Kidney (tissue), 22 donors: ENCODE measurements at places on chromosomes 4 and X. TPM values are rescaled to one million over a fixed set of nuclear protein-coding genes. Genes with fewer than 3 reads are reported as not detected.

ADAD1 gene
- polyA plus RNA-seq: not detected

SLC9B1 gene
- 0.52 TPM for polyA plus RNA-seq

SFRP2 gene
- polyA plus RNA-seq: not detected

KLHL4 gene
- 0.49 TPM for polyA plus RNA-seq

UGT2B11 gene
- polyA plus RNA-seq: not detected

PARM1 gene
- polyA plus RNA-seq: 42.9 TPM

SPATA4 gene
- 0.82 TPM for polyA plus RNA-seq

CBLL2 gene
- not detected for polyA plus RNA-seq

DNA sequence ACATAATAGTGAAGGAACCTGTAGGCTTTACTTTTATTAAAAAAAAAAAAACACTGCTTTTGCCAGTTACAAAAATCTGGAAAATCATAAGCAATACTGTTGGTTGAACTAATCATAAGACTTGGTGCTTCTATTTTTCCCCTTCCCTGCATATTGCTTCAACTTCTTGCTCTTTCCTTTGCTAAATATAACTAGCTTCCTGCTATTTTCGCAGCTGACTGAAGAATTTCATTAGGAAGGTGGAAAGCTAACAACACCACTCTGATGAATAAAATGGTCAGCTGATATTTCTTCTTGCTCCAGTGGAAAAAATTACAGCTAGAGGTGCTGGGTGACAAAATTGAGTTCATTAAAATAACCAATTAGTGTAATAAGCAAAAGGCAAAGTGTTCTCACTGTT, 39.3 kb downstream of the MEPE start:
- DNase-seq: no peak

- no peak for DNase-seq
Measured at GRCh38 chrX:46722742-46723568, 36.0 kb downstream of the SLC9A7 start.

- no peak for DNase-seq
Measured at GRCh38 chrX:14389682-14390081, 139.7 kb upstream of the GLRA2 start.

DNA sequence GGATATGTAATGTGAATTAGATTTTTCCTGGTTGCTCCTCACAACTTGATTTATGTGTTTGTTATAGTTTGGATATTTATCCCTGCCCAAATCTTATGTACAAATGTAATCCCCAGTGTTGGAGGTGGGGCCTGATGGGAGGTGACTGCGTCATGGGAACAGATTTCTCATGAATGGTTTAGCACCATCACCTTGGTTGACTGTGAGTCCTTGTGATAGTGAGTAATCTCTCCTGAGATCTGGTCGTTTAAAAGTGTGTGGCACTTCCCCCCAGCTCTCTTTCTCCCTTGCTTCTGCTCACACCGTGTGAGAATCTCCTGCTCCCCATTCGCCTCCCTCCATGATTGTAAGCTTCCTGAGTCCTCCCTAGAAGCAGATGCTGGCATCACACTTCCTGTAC, 2.2 kb downstream of the MID2 start:
- no peak for DNase-seq

GRCh38 chr4:88823058-88823919, 125.7 kb upstream of the NAP1L5 start:
- DNase-seq: peak; percentile 97

DNA sequence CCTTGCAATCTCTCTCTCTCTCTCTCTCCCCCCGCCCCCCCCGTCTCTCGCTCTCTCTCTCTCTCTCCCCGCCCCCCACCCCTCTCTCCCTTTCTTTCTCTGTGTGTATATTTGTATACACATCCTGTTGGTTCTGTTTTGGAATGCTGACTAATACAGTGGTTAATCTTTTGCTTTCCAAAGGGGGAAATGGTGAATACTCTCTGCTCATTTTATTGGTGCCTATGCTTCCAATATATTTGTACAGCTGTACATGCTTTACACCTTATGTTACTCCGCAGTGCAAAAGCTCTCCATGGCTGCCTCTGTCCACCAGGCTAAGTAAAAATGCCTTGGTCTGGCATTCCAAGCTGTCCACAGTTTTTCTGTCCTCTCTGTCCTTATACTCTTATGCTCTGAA, 158.8 kb downstream of the RBMX2 start:
- no peak for DNase-seq

DNA sequence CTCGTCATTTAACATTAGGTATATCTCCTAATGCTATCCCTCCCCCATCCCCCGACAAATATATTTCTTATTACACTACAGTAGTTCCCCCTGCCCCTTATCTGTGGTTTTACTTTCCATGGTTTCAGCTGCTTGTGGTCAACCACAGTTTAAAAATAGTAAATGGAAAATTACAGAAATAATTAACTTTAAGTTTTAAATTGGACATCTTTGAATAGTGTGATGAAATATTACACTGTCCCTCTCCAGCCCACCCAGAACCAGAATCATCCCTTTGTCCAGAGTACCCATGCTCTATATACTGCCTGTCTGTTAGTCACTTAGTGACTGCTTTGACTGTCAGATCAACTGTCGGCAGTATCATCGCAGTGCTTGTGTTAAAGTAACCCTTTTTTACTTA, 47.4 kb upstream of the VEGFC start:
- DNase-seq: no peak

GRCh38 chr4:90445380-90445779, 318.2 kb downstream of the CCSER1 start:
- DNase-seq: no peak

DNA sequence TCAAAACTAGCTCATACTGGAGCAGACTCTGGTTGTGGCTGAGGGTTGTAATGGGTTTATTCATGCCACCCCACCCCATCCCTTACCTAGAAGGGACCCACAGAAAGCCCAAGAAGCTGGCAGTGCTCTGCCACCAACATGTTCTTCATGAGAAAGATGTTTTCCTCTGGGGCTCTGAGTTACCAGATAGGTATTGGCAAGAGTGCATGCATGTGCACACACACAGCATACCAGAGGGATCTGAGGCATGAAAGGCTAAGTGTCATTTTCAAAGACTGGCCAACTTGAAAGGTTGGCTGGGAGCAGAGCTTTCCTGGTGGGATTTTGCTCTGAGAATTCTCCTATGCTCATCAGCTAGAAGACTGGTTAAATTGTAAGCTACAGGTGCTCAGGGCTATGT, 65.2 kb downstream of the PHOX2B start:
- DNase-seq: peak; percentile 30

GRCh38 chr4:56821381-56822243, at the start of gene SPINK2:
Gene SPINK2, minus strand, starts transcription at chr4:56821701. Its CDS starts 39 bp downstream, at chr4:56821662.
- peak; percentile 67 for DNase-seq

DNA sequence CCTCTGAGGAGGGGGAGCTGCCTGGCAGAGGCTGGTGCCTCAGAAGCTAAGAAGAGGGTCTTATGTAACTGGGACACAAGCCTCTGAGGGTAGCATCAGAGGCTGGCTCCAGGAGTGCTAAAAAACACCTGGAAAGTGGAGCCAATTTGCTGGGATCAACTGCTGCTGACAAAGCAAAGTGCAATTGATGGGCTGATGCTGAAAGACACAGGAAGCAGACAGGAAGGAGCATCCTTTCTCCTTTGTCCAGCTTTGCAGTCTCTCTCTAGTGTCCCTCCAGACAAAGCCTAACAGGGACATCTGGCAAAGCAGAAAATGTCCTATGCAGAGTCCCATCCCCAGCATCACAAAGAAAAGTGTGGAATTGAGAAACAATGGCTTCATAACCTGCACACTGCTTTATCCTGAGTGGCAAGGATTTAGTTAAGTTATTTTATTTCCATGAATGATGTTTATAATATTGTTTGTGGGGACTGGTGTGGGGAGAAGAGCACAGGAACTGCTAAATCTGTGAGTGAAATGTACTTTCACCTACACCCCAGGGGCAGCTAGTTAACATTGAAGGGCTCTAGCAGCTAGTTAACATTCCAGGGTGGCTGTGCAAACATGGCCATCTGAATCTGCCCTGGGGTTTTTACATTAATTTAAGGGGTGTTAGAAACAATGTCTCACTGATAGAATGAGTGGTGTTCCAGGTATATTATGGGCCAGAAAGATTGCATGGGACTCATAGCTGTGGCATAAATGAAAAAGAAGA, 25.6 kb upstream of the MBTPS2 start:
- no peak for DNase-seq

GRCh38 chr4:1557221-1557597, 126.9 kb downstream of the FAM53A start:
- DNase-seq: no peak

DNA sequence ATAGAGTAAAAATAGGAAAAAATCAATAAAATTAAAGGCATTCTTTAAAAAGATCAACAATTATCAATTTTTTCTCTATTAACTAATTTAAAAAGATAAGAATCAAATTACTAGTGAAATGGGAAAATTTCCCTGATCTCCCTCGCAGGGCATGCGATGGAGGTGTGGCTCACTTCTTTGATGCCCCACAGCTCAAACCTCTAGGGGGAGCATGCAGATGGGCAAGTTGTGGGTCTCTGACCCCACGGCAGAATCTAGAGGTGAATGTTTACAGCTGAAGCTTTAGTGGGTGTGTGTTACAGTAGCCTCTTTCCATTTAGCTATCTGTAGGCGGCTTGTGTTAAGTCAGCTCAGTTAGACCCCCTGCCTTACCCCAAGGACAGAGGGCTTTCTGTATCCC, 1348.8 kb downstream of the PCDH18 start:
- DNase-seq: no peak

DNA sequence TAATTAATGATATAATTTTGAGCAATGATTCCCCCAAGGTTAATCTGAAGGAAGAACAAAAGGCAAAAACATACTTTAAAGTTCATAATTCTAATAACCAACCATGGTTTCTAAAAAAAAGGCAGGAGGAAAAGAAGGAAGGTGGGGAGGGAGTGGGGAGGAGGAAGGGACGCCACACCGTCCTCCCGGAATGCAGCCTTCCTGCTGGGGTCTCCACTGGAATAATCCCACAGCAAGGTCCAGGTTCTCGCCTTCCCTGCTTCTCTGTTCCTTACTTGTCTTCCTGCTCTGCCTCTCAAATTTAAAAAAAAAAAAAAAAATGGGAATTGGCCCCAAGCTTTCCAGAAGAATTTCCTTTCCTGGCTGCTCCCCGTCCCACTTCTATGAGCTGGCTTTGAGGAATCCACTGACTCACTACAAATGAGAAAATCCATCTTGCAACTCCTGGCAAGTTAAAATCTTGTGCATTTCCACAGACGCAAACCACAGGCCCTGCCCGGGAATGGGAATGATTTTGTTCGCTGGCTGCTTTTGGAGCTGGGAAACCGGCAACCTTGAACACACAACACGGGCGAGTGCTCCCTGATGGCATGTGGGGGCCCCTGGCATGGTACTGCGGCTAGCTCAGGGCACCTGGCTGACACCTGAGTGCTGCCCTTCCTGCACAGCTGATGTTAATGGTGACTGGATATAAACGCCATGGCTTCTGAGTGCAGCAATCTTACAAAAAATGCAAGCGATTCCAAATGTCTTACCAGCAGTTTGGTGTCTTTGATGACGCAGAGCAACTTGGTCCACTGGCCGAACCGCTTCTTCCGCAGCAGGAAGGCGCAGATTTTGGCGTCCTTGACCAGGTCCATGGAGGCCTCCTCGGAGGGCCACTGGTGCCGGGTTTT, 97.0 kb downstream of the AFAP1 start:
- no peak for DNase-seq

DNA sequence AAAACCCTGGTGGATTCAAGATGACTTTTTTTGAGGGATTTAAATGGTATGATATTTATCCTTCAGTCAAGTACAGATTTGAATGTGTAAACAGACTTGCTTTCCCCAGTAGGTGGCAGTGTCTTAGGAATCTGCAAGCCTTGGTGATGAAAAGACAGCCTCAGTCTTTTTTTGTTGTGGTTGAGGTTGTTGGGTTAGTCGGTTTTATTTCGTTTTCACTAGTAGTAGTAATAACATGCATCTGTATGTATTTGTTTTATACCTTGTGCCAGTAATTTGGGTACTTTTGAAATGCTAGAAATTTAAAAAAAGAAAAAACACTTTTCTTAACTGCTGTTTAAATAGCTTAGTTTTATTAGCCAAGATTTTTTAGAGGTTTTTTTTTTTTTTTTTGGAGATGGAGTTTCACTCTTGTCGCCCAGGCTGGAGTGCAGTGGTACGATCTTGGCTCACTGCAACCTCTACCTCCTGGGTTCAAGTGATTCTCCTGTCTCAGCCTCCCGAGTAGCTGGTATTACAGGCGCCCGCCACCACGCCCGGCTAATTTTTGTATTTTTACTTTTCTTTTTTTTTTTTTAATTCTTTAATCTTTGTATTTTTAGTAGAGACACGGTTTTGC, 39.2 kb downstream of the COPS4 start:
- no peak for DNase-seq

- DNase-seq: no peak
Measured at GRCh38 chr4:23234018-23234417, 541.3 kb downstream of the GBA3 start.

GRCh38 chr4:181078196-181078595, 1165.0 kb upstream of the TENM3 start:
- no peak for DNase-seq

DNA sequence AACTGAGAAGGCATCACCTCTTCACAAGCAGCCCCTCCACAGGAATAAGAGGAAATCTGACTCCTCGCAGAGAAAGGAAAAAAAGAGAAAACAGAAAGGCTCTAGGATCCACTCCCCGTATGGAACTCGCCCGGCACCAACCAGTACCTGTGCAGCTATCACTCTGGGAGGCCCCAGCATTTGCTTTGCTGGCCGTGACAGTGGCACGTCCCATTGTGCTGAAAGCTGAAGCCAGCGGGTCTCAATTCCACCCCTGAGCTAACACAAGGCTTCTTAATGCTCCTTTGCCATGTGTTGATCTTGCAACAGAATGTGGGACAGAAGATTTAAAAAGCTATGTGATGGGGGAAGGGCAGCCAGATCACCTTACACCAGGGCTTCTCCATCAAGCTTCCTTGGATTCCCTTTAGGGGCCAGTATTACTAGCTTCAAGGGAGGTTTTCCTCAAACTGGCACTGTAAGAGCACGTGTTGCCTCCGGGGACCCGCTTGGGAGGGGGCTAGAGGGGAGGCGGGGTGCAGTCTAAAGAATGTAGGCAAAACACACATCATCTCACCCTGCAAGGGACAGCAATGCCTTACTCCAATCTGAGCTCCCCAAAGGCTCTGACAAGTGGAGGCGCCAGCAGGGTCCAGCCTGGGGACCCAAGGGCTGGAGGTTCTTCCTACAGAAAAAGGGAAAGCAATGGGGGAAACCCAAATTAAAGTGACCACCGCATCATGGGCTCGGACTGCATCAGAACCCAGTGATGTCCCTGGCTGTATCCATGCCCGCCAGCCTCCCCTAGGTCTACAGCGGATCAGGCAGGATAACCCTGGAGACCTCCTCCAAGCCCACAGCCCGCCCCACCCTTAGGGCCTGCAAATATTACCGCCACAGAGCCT, 1.2 kb downstream of the USP46 start:
- DNase-seq: no peak

DNA sequence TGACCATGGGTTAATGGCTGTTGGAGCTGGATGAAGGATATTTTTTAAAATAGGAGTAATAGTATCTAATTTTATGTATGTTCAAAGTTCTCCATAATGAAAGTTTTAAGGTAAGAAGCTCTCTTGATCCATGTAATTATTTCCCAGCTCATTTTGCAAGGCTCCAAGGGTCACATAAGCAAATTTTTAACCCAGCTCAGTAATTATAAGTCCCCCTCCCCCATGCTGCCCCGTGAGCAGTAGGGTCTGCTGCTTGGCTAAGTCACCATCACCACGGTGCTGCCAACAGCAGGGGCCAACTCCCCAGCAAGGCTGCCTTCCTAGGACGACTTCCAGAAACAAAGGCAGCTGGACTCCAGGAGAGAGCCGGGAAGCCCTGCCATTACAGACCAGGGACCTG, 340.0 kb downstream of the FBXW7 start:
- peak; percentile 35 for DNase-seq
